ENCODE measurements at places on chromosomes 13 and 19.

- DNase-seq: no peak
Measured at GRCh38 chr19:18541258-18541991, 1.9 kb downstream of the FKBP8 start.

GRCh38 chr13:46006688-46007452, 45.7 kb downstream of the ZC3H13 start:
- no peak for DNase-seq

DNA sequence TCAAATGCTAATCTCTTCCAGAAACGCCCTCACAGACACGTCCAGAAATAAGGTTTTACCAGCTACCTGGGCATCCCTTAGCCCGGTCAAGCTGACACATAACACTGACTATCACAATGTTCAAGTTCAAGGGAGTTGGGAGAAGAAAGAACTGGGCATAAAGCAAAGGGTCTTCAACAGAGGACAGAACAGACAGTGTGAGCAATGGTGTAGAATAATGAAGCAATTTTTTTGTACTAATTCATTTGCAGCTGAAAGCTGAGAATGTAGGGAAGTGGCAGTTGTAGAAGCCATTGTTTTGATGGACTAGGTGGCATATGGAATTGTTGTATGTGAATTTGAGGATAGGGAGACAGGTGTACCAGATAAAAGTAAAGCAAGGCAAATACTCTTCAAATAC, 58.1 kb upstream of the WDFY2 start:
- DNase-seq: no peak

DNA sequence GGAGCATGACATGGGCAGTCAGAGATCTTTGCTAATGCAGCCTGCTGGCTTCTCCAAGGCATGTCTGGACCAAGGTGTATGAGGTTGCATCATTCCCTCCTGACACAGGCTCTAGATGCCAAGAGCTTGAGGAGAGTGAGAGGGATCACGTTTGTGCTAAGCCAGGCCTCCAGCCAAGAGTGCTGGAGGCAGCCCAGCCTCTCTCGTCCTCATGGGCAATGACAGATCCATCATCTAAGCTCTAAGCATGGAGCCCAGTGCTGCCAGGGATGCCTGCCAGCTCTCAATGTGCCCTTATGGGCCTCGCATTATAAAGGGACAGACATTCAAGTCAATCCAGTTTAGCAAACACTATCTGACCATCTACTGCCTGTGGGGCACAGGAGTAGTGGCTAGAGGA, 136.3 kb upstream of the VSTM2B start:
- no peak for DNase-seq

GRCh38 chr13:87671753-87672605, 808 bp downstream of the SLITRK5 start:
- DNase-seq: no peak

DNA sequence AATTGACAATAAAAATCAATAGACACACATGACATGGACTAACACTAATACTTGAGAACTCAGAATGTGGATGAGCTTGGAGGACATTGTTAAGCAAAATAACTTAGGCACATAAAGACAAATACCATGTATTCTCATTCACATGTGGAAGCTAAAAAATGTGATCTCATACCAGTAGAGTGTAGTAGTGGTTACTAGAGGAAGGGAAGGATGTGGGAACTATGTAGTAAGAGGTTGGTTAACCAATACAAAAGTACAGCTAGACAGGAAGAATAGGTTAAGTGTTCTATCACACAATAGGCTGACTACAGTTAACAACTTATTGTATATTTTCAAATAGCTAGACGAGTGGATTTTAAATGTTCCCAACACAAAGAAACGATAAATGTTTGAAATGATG, 415.8 kb upstream of the KLF12 start:
- no peak for DNase-seq

Data from T-helper 9 cell (primary cell).